ENCODE measurements at places on chromosomes 6 and 20. TPM values are rescaled to one million over a fixed set of nuclear protein-coding genes. Genes with fewer than 3 reads are reported as not detected.

DNA sequence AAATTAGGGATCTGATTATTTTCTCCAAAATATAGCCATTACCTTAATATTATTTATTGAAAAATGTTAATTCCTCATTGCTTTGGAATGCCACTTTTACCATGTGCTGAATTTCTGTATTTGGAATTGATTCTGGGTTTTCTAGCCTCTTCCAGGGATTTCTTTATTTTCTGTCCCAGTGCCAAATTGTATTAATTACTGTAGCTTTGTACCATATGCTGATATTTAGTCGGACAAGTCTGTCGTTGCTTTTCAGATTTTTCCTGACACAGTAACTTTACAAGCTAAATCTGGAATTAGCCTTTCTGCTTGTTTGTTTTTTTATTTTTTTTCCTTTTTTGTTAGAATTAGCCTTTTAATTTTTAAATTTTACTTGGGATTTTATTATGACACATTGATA lies 10.9 kb upstream of the TMEM14B start:
- DNase-seq: no peak

DNA sequence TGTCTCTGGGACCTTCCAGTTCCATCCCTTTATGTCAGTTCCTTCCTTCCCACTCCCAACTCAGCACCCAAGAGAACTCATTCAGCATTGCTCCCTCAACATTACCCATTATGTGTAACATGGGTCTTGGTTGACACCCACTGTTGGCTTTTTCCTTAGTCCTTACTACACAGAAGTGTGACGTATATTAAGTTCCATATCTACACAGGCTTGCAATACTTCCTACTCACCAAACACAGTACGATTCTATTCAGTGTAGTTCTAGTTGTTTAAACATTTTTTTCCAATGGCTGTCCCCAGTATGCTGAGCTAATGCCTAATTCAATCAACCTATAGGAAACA lies 37.7 kb downstream of the ARHGAP18 start:
- DNase-seq: peak; percentile 14

DNA sequence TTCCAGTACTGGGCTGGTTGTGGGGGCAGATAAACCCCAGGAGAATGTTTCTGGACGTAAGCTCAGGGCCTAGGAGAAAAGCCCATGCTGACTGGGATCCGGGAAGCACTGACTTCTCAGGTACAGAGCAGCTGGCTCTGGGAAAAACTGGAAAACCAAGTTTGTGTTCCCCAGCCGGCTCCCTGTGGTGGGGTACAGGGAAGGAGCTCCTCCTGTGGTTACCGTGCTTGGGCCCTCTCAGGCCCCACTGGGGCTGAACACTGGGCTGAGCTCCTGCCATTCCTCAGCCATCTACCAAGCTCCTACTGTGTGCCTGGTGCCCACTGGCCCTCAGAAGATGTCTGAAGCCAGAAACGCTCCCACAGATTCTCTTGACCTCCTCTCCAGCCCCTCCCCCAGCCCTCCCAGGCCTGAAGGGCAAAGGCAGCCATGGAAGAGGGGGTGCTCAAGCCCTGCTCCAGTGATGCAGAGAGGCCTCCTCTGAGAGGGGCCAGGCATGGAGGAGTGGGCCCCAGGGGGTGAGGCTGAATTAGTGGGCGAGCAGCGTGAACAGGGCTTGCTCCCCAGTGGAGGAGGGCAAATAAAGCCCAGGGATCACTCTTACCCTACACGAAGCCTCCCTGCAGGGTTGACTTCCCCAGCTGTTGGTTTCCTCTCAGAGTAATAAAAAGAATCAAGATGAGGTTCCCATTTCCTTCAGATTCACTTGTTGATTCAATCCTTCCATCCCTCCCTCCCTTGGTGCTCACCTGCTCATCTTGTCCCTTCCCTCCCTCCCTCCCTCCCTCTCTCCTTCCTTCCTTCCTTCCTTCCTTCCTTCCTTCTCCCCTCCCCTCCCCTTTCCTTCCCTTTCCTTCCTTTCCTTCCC lies 100.0 kb downstream of the VEGFA start:
- no peak for DNase-seq

DNA sequence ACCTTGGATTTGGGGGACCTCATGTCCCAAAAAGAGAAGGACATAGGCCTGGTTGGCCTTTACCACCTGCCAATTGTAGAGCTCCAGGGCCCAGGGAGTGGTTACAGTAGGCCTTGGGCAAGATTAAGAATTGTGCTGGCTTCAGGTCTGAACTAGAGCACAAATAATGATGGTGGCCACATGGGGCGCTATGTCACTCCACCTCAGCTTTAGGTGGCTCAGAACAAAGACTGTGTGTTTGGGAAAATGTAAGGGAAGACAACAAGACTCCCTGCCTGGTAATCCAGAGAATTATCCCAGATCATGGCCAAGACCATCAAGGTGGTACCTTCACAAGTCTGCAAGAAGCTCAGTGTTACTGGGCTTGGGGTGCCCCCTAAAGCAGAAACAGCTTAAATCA lies 224.9 kb upstream of the OPRM1 start:
- DNase-seq: no peak

GRCh38 chr20:48564982-48565539 lies 262.7 kb downstream of the PREX1 start:
- no peak for DNase-seq

DNA sequence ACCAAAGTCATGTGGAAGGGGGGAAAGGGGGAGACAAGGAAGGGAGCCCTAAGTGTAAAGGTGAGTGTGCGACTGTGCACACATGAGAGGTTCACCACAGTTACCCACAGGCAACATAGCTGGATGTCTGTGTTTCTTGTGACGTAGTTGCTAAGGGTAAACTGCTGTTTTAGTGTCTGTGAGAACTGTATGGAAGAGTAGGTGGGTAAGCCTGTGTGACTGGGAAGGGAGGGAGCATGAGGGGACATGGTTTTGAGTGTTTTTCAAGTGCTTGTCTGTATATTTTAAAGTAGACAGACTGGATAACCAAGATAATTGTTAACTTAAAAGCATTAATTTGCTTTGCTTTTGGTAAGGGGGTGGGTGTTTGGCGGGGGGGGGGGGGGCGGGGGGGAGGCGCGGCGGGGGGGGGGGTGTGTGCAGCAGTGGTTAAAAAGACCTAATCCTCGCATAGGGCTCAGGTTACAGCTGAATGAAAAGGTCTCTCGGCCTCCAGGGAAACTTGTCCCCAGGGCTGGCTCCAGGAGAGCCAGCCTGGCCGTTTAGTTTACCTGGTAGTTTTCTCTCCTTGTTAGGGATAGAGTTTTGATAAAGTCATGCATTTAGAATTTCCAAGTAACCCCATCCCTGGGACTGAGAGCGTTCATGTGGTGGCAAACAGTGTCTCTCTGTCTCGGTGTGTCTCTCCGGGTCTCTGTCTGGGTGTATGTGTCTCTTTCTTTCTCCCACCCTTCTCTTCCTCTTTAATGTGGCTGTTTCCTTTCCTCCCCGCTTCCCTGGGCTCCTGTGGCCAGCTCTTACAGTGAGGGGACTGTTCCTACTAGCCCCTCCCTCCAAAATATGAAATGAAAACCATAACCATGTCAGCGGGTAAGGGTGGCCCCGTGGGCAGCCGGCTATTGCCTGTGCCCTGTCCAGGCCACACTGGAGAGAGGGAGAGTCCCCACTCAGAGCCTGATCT lies 3.4 kb downstream of the SCUBE3 start:
- DNase-seq: no peak

The DLL1 gene
- 12.8 TPM for total RNA-seq

The AVP gene
- 0.18 TPM for total RNA-seq

The LTA gene
- total RNA-seq: 0.04 TPM

The SIGLEC1 gene
- 2.1 TPM for total RNA-seq

The ZNF217 gene
- total RNA-seq: 7.2 TPM
